Activated gamma-delta T cell (primary cell): ENCODE measurements at places on chromosomes 16 and 17.

DNA sequence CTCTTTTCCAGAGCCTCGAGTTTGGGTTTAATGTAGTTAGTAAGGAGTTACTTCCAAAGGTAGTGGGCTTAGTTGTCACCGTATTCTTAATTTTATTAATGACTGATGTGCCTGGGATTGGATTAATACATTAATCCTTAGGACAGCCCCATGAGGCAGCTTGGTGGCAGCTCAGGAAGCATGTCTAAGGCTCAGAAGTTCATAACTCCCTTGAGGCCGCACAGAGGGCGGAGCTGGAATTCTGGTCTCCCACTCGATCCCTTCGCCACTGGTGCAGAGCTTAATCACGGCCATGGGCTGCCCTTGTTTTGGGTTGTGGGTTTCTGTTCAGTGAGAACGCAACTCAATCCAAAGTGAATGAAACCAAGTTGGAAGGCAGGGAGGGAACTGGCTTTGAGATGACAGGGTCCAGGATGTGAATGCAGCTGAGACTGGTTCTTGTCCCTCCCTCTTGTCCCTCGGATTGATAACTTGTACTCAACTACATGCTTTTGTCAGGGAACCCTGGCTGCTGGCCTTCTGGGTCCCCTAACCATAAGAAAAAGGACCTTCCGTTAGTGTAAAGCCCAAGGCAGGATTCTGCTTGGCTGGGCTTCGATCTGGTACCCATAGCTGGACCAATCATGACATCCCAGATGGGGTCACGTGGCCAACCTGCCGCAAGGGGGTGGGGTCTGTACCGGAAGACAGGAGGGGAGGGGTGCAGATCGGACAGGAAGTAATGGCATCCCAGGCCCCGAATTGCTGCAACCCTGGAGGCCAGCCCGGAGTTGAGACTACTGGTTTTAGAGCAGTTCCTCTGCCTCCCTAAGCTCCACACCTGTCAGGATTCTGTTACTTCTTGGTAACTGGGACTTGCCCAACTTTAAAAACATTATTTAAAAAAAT, 45.4 kb downstream of the SNX20 start:
- no peak for DNase-seq

DNA sequence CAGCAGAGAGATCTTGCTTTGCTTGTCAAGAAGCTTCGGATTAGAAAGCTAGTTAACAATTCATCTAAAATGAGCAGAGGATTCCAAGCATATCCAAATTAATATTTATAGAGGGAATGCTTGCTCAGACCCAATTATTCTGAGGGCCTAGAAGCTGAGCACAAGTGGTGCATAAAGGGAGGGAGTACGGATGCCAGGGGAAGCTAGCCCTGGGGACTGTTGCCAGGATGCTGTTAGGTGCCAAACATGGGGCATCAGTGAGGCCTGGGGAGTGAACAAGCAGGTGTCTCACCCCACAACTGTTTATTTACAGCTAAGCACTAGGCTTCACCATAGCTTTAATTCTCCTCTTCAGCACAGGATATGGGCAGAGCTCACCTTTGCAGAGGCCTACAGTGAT, 684.1 kb upstream of the C16orf82 start:
- no peak for DNase-seq

- peak; percentile 32 for DNase-seq
Observed at GRCh38 chr17:21019976-21020586, 22.7 kb downstream of the USP22 start.

DNA sequence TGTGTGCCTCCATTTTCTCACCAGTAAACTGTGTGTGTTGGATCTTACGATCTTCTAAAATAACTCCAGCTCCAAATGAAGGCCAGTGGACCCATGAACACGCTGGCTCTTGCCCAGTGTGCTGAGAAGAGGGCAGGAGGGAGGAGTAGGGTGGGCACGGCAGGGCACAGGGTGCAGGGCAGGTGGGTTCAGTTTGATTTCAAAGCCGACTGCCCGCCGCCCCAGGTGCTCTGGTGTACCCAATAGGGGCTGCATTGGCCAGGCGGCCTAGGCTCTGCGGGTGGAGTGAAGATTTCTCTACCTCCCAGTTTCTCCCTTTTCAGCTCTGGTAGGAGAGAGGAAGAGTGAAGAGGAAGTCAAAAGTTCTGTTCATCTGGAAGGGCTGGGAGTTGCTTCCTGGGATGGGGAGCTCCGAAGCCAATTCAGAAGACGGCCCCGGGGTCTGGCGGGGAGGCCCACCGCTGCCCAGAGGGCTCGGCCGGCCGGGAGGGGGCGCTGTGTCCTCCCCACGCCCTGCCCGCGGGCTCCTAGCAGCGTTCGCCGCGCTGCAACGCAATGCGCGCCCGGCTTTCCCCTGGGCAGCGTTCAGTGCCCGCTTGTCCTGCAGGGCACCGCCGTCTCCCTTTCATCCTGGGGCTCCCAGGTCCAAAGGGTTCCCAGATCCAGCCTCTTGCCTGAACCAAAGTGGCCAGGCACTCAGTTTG, 1.1 kb upstream of the CRHR1 start:
- DNase-seq = no peak

GRCh38 chr16:56190677-56191155, 573 bp upstream of the GNAO1 start:
- no peak for DNase-seq

DNA sequence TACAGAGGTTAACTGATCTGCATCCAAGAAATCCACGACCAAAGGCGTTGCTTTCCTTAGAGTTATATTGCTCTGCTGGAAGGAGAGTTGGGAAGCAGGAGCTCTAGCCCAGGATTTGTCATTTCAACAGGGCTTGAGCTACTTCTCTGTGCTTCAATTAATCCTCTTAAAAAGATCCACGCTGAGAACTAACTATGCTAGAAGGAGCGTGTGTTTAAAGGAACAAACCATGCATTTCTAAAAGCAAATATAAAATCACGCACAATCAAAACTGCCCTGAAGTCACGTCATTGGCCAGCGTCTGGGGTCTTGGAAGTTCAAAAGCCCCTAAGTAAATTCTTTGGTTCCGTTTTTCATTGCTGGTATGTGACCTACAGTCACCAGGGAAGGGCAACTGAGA, 1.1 kb downstream of the ARL6IP1 start:
- no peak for DNase-seq

- DNase-seq = no peak
Observed at GRCh38 chr16:84096447-84097005, 20.2 kb downstream of the MBTPS1 start.

DNA sequence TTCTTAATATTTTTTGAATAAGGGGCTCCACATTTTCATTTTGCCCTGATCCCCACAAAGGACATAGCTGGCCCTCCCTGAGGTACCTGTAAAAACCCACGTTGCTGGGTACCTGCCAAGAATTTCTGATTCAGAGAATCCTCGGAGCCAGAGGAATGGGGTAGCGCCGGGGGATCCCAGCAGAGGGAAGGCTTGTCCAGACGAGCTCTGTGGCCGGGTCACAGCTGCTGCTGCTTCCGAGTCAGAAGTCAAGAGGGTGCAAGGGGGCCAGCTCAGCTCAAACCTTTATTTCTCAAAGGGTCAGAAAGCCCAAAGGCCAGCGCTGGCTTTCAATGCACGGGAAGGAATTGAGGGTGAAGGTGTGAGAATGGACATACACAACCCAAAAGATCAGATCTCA, 68.9 kb upstream of the SDK2 start:
- DNase-seq = no peak

DNA sequence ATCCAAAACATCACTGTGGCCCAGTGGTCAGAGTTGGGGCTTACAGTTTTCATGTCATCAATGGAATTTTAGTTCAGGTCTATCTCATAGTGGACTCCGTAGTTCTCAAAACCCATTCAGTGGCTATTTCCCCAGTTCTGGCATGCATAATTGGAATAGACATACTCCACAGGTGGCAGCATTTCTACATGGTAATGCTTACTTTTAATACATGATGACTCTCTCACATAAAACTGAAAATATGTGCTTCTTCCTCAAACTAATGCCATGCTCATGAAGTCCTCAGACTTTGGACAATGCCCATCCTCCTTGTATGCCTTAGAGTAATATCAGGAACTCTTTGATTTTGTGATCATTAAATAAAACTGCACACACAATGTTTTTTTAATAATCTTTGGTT, 857.4 kb upstream of the GOT2 start:
- DNase-seq = no peak

- DNase-seq = no peak
Observed at GRCh38 chr17:31623990-31624389, 232.5 kb downstream of the RAB11FIP4 start.

GRCh38 chr17:79461041-79461440, 149.8 kb downstream of the RBFOX3 start:
- DNase-seq = no peak

DNA sequence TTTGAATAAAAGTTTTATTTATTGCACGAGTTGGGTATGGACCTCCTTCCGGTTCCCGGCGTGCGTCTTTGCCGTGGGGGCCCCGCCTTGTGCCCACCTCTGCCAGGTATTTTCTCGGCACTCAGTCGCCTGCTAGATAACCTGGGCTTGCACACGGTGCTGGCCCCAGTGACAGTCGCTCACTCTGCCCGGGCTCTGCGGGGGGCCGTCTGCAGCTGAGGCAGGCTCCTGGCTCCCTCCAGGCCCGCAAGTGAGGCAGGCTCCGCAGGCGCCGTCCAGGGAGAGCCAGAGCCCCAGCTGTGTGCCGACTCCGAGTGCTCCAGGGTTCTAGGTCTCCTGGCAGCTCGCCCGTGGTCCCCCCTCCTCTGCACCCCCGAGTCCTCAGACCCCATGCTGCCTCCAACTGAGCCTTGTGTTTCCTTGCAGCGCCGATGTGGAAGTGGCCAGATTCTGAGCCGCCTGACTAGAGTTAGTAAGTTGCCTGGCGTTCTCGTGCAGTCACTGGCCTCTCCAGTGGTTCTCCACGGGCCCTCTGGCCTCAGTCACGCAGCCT, 54.7 kb upstream of the PVALEF start:
- DNase-seq = no peak

- DNase-seq = no peak
Observed at GRCh38 chr17:20096430-20096829, 87.3 kb downstream of the SPECC1 start.

DNA sequence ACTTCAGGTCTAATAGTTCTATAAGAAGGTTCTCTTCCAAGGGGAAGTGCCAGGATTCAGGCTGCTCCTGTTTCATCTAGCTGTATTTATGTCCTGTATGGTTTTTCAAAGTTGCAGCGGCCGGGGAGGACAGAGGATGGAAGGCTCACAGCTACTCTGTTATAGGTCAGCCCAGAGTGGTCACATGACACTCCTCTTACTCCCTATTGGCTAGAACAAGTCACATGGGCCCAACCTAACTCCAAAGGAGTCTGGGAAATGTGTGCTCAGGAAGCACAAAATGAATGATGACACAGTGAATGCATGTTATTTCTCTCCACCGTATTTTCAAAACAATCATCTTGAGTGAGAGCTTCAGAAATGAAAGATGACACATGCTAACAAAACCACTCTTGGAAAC, 645.1 kb upstream of the RBFOX1 start:
- no peak for DNase-seq

GRCh38 chr16:4517812-4518680, 20.5 kb downstream of the CDIP1 start:
- DNase-seq = no peak

DNA sequence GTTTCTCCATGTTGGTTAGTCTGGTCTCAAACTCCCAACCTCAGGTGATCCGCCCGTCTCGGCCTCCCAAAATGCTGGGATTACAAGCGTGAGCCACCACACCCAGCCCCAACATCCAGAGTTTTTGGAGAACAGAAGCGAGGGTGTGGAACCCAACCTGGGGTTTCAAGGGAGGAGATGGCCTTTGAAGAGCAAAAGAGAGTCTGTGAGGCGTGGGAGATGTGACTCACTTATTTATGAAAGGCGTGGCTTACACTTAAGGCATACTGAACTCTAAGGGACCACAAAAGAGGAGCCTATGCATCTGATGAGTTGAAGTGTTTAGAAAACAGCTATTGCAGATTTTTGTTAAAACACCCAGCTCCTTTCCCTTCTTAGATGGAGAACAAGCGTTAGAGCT, 18.9 kb downstream of the ARSG start:
- no peak for DNase-seq

DNA sequence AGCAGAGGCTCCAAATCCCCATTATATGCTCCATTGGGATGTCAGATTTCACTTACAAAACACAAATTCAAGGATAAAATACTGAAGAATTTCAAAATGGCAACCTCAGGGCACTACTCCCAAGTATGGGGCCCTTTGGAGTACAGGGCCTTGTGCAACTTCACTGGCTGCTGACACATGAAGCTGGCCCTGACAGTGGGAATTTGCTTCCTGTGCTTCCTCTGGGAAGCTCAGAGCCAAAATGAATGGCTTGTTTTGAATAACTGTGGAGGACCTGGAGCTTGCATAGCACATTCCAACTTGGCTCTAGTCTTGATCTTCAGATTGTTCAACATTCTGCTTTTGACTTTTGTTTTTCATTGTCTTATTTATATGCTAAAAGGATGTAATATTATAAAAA, 52.3 kb upstream of the HNF1B start:
- DNase-seq = no peak

- no peak for DNase-seq
Observed at GRCh38 chr17:41762391-41762790, 24.1 kb downstream of the JUP start.

DNA sequence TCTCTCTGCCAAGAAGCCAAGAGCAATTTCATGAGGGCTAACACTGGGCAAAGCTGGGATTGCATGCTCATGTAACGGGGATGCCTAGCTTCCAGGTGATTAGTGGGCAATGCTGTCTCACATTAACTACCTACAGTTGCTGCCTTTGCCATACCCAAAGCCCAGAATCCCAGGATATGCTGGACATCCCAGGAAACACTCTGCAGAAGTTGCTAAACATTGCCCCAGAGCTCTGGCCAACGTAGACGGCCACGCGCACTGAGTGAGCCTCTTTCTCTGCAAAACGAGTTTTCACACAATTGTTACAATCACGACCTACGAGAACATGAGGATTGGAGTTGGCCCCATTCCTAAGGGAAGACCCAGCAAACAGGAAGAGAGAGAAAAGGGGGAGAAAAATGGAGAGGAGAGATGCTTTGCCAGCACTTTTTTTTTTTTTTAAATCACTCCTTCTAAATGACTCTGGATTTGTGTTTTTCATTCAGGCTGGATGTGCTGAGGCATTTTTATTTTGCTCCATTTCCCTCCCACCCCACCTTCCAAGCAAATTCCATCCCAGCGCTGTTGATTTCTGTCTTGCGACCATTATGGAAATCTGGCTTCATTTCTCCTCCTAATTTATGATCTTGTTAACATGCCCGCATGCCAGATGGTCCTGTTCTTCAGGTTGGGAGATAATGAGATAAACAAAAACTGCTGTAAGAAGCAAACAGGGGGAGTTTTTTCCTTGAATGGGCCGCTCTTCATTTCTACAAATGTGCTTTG, 112.8 kb upstream of the DNAH9 start:
- no peak for DNase-seq
